OCI-M1 (cell line): ENCODE measurements at places on chromosomes 1 and 21.
A peak's percentile ranks its signal among the peaks of the same experiment; 100 is the strongest.

DNA sequence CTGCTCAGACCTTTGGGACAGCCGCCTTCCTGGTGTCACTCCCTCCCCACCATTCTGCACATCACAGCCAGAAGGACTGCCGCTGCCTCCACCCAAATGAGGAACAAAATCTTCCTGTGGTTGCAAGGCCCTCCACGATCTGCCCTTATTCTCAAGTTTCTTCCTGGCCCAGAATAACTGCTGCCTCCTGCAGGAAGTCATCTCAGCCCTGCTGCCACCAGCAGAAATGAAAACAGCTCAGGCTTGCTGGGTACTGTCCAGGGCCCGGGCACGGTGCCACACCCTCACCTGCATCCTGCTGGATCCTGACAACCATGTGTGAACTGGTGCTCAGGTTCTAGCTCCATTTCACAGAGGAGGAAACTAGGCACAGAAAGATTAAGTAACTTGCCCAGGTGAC lies 2.8 kb downstream of the CLDN19 start:
- DNase-seq, result peak; percentile 63

- no peak for DNase-seq
These were observed 1.6 kb downstream of the NSUN4 start for GRCh38 chr1:46342084-46342656.

- no peak for DNase-seq
These were observed 42.2 kb upstream of the COG2 start for GRCh38 chr1:230599926-230600656.

- DNase-seq, result no peak
These were observed 5.7 kb downstream of the TOR1AIP2 start for GRCh38 chr1:179871940-179872339.

- DNase-seq, result peak; percentile 12
These were observed 193.5 kb downstream of the PAPPA2 start for GRCh38 chr1:176656257-176656995.

DNA sequence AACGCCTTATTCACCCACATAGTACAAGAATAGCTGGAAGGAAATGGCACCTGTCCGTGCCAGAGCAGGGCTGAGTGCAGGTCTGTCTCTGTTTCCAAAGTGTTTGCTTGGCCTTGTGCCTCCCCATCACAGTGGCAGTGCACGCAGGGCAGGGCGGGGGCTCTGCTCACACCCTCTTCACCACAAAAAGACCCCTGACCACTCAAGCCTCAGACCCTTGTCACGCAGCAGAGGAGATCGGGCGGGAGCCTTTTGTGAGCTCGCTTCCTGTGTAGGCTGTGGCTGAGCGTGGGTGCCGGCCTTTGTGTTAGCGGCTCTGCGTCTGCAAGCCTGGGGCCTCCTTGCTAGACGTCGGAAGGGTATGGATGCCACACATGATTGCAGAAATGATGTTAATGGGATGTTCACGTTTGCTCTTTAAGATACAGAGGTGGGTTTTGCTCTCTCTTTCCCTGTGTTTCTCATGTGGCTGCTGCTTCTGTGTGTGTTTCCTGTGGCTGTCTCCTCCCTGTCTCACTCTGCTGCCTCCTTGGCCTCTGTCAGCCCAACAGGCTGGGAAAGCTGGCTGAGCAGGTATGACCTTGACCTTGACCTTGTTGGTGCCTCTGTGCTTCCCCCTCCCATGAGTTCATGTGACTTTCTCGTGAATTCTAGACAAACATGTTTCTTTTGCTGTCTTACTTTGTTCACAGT lies 45.4 kb downstream of the S100B start:
- no peak for DNase-seq

DNA sequence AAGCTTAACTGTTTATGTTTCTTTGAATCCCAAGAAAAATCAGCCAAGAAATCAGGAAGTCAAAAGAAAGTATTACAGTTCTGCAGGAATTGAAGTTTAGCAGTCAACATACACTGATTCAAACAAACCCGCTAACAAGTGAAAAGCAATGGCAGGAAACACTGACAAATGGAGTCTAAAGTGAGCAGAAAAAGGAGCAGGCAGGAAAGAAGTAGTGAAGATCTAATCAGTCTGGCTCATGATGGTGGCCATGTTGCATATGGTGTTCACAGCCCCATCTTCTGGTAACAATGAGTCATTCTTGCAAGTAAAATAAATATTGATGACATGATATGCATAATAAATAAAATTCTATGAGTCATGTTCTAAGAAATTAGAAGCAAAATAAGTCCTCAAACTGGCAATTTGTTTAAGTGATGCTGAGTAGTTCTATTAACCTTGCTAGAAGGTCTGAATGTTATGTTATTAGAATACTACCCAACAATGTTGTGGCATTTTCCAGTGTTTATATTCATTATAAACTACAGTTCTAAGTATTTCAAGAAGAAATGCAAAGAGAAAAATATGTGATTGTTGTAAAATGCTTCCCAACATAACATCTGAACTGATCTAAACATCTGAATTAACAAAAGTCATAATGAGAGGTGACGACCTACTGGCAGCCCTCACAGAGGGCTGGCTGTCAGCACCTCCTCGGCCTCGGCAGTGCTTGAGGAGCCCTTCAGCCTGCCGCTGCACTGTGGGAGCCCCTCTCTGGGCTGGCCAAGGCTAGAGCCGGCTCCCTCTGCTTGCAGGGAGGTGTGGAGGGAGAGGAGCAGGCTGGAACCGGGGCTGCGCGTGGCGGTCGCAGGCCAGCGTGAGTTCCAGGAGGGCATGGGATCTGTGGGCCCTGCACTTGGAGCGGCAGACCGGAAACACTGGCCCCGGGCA lies 5.7 kb upstream of the ACBD6 start:
- peak; percentile 68 for DNase-seq

- DNase-seq, result no peak
These were observed 31.3 kb downstream of the GPR3 start for GRCh38 chr1:27423709-27424108.

- DNase-seq, result no peak
These were observed 56.1 kb downstream of the GADD45A start for GRCh38 chr1:67741121-67741520.

- DNase-seq, result peak; percentile 90
These were observed 3.6 kb downstream of the KCNE2 start for GRCh38 chr21:34367320-34367935.

DNA sequence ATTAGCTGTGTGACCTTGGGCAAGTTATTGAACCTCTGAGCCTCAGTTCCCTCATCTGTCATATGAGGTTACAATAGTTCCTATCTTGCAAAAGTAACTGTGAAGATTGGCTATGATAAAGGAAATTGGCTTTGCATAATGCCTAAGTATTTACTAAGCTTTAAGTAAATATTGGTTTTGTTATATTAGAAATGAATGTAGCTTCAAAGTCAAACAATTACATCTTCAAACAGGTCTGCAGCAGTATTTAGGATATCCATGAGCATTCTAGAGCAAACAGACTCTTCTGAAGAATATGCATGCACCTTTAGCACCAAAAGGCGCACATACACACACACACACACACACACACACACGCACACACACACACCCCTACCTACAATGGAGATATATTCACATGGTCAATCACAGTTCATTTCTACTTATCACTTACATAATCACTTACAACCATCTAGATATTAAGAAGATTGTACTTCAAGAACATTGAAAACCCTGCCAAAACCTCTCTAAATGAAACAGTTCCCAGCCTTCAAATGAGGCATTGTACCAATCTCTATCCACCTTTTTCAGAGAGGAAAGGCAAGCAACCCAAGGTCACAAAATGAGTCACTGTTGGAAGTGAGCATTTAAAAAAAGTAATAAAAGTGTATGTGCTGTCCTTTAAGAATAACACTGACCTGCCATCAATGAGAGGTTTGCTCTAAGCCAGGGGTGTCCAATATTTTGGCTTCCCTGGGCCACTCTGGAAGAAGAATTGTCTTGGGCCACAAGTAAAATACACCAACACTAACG lies 13.4 kb upstream of the FAM43B start:
- no peak for DNase-seq

DNA sequence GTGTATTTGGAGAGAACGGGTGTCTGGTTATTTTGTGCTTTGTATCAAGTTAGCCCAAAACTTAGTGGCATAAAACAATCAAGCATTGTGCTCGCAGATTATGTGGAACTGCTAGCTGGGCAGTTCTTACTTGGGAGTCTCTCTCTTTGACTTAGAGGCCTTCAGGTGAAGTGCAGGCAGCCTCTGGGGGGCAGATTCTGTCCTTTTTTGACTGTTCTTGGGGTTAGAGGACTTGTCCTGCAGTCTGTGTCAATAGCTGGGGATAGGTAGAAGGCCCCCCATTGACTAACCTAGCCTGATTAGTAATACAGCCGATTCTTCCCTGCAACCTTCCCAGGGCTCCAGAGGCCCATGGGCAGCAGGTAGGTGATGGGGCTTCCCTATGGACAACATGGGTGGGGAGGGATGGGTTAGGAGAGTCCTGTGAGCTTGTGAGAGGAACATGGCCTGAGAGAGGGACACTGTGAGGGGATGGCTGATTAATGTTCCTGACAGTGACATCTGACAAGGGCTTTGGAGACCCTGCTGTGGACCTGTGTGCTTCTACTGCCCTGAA lies 37.2 kb upstream of the ACOT11 start:
- peak; percentile 22 for DNase-seq

DNA sequence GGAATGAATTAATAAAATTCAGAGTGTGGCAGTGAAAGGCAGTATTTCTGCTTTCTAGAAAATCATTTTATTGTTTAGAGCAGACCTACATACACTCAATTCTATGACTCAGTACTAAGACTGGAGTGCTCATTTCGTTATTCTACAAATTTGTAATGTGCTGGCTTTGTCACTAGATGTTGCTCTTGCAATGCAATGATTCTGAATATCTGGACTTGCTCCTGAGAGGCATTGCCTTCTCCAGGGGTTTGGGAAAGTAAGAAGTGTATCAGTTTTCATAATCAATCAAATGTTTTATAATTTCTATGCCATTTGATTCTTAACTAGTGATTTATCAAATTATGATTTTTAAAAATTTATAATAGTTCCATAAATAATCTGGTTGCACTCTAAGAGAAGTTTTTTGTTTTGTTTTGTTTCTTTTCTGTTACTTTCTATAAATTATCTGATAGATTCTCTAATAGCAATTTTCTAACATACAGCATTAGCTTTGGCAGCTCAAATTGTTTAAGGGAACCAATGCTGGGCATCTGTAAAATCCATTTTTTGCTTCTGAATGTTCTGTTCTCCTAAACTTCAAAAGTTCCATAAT lies 280.5 kb upstream of the SGIP1 start:
- DNase-seq, result peak; percentile 77

DNA sequence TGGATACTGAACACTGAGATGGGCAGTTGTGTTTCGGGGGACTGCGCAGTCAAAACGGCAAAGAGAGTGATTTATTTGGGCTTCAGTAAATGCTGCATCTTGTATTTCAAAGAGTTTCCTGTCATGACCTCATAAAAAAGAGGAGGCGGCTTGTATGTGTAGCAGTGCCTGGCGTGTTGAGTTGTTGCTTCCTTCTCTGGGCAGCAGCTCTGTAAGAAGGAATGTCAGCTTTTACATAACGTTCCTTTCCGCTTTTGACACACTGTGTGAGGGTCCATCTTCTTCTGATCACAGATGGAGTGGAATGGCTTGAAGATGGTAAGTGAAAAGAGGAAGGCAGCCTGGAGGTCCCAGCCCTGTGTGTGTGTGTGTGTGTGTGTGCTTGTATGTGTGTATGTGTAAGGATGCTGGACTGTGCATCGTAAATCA lies 941 bp downstream of the ELAVL4 start:
- DNase-seq, result no peak

- no peak for DNase-seq
These were observed 11.8 kb downstream of the FCMR start for GRCh38 chr1:206909883-206910318.

- DNase-seq, result no peak
These were observed 5.8 kb downstream of the SLC45A1 start for GRCh38 chr1:8323706-8324105.

GRCh38 chr1:184162281-184162680 lies 110.8 kb downstream of the TSEN15 start:
- DNase-seq, result no peak

DNA sequence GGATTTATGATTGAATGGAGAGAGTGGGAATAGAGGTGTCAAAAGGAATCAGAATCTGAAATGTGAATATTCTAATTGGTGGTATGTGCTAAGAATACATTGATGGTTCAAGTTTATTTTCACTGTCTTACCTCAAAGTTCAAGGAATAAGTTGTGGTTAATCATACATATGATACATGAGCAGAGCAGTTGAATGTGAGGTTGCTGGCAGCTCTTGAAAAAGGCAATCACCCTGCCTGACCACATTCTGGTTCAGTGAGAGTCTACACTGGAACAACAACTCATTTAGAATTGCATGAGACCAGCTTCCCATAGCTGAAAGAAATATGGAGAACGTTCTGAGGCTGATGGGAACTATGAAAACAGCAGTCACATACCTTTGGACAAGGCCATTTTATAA lies 68.3 kb upstream of the ARHGAP29 start:
- no peak for DNase-seq

DNA sequence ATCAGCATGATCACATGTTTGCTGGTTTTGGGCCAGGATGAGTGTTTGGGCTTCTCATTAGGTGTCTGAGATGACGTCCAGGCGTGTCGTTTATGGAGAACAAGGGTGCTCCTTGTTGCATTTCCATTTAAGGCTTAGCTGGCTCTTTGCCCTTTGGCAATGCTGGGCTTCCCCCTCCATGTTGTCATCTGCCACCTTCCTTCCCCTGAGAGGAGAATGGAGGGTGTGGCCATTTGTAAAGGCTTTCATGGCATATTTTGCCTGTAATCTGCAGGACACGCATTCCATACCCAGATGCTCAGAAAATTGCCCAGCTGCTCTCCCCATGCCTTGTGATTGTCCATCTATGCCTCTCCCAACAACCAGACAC lies 27.7 kb downstream of the PKP1 start:
- DNase-seq, result no peak

DNA sequence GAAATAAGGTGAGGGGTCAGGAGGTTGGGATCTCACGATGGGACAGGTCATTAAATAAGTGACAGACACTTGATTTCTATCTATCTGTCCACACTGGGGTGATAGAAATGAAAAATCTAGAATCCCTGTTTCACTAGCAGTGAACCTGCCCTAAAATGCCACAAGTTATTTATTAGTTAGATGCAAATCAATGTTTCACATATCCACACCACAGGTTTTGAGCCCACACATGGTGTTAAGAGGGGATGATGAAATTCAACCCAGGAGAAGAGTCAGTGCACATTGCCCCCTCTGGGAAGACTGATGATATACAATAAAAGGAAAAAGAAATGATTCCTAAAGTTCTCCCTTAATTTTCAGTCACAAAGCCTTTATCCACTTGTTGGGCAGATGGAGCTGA lies 10.1 kb upstream of the NTPCR start:
- DNase-seq, result peak; percentile 24

DNA sequence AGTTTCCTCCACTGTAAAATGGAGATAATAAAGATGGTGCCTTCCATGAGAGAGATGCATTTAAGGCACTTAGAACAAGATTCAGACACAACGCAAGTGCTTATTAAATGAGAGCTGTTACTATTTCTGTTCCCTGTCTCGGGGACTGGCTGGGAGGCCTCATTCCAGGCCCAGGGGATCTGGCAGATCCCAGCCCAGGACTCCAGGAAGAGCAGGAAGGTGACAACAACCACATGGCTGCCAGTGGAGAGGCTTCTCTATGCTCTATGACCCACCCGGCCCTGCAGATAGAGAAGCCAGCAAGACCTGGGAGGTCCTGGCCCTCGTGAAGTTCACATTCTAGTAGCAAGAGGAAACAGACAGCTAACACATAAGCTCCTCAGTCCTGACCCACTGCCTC lies 175.5 kb downstream of the ACTL8 start:
- no peak for DNase-seq

- DNase-seq, result peak; percentile 41
These were observed 2.5 kb downstream of the PPP1R15B start for GRCh38 chr1:204409123-204409522.
